ENCODE measurements at places on chromosomes 3 and 15. TPM values are rescaled to one million over a fixed set of nuclear protein-coding genes. Genes with fewer than 3 reads are reported as not detected.

DNA sequence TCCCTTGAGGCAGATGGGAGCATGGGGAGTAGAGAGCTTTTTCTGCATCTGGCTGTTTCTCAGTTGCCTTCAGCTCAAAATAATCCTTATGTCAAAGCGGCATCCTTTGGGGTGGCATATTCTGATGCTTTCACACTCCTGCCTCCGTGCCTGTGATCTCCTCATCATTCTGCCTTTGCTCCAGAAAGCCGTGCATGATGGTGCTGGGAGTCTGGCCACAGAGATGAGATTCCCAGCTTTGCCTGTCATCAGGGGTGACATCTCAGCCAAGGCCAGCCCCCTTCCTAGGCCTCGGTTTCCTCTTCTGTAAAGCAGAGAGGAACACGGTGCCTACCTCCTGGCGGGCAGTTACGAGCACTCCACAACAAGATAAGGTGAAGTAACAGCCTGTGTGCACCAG is 96.3 kb upstream of the ALDH1A3 start:
- DNase-seq = no peak
- H3K27ac ChIP-seq = no peak overlapping the region
- no peaks in the 10 kb centered on the region for H3K36me3 ChIP-seq
- H3K4me3 ChIP-seq = no peak overlapping the region
- H3K4me1 ChIP-seq = no peaks in the 10 kb centered on the region
- no peaks in the 10 kb centered on the region for H3K27me3 ChIP-seq

- no peaks in the 10 kb centered on the region for H3K4me1 ChIP-seq
- H3K4me3 ChIP-seq = no peak overlapping the region
- no peak overlapping the region for H3K27ac ChIP-seq
- H3K27me3 ChIP-seq = no peaks in the 10 kb centered on the region
Measured at GRCh38 chr3:135837977-135838631, 127.4 kb upstream of the PPP2R3A start.

GRCh38 chr15:62440362-62441105 is 275.4 kb upstream of the C2CD4B start:
- H3K36me3 ChIP-seq = no peaks in the 10 kb centered on the region
- H3K4me1 ChIP-seq = no peaks in the 10 kb centered on the region
- H3K27ac ChIP-seq = no peak overlapping the region
- H3K27me3 ChIP-seq = no peaks in the 10 kb centered on the region
- no peak overlapping the region for H3K4me3 ChIP-seq

Gene TIGIT
- 0.09 TPM for total RNA-seq

DNA sequence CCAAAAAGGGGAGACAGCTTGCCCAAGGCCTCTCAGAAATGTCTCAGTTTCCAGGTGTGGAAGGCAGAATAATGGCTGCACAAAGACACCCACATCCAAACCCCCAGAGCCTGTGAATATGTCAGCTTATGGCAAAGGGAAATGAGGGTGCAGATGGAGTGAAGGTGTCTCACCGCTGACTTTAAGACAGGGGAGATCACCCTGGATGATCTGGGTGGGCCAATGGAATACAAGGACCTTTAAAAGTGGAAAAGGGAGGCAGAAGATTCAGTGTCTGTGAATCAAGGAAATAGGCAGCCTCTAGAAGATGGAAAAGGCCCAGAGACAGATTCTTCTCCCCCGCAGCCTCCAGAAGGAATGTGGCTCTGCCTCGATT is 48.8 kb upstream of the ATP2B2 start:
- no peaks in the 10 kb centered on the region for H3K36me3 ChIP-seq
- H3K27ac ChIP-seq = no peak overlapping the region
- H3K27me3 ChIP-seq = no peaks in the 10 kb centered on the region
- peak; percentile 15 for DNase-seq
- no peaks in the 10 kb centered on the region for H3K4me1 ChIP-seq
- H3K4me3 ChIP-seq = no peak overlapping the region

Gene IL17RD
- total RNA-seq = 0.37 TPM

DNA sequence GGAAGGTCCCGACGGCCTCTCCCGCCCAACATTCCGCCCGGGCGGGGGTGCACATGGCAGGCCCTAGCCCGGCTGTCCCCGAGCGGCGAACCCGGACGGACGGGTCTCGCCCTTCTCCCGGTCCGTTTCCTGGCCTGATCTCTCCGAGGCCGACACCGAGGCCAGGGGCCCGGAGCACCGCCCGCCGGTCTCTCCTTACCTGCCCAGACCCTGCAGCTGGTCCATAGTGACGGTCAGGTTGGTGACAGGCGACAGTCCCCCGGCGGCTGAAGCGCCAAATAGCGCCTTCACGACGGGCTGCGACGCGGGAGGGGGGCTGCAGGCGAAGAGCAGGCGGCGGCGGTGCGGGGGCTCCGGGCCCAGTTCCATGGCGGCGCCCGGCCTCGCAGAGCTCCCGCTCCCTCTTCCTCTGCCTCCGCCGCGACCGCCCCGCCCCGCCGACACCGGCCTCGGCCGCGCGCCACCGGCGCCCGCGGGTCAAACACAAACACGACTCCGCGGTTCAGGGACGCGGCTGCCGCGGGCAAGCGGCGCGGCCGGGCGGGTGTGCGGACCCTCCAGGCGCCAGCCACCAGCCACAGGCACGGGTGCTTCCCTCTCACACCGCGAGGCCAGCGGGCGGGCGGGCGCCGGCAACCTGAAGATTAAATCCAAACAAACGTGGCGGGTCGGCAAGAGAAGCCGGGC is 495 bp downstream of the CDC25A start:
- H3K4me1 ChIP-seq = no peaks in the 10 kb centered on the region
- no peaks in the 10 kb centered on the region for H3K27me3 ChIP-seq
- H3K36me3 ChIP-seq = no peaks in the 10 kb centered on the region
- peak; percentile 64 for DNase-seq
- H3K4me3 ChIP-seq = peak overlapping the region; percentile 75
- no peak overlapping the region for H3K27ac ChIP-seq

DNA sequence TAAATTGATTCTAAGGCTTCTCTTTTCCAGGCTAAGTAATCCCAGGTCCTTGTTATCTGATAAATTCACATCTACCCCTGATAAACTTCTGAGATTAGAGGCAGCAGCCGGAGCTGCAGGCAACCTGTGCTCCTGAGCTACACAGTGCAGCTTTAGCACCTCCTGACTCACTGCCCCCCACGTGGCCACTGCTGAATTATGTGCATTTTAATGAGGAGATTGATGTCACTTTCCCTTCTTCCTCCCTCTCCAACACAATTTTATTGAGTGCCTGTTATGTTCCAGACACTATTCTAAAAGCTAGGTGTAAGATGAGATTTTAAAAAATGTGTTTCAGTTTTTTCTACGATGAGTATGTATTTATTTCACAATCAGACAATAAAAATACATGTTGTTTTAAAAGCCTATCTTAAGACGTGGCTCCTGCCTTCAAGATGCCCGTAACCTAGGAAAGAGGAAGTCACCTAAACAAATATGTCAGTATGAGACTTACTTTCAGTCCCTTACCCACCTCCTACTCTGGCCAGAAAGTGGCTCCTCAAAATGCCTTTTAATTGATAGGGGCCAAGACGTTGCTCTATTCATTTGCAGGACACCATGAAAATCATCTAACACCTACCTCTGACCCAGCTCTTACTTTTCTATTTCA is 161.5 kb upstream of the PFN2 start:
- DNase-seq = no peak
- H3K4me1 ChIP-seq = no peaks in the 10 kb centered on the region
- H3K27ac ChIP-seq = no peak overlapping the region
- H3K4me3 ChIP-seq = no peak overlapping the region
- H3K36me3 ChIP-seq = no peaks in the 10 kb centered on the region

Gene EPHA3
- 0.95 TPM for total RNA-seq

Gene RASGRP1
- total RNA-seq = 0.12 TPM

GRCh38 chr3:141076036-141076773 is 25.1 kb downstream of the SPSB4 start:
- H3K36me3 ChIP-seq = no peaks in the 10 kb centered on the region
- H3K27me3 ChIP-seq = no peaks in the 10 kb centered on the region
- DNase-seq = no peak
- H3K4me3 ChIP-seq = no peak overlapping the region
- H3K4me1 ChIP-seq = no peaks in the 10 kb centered on the region

DNA sequence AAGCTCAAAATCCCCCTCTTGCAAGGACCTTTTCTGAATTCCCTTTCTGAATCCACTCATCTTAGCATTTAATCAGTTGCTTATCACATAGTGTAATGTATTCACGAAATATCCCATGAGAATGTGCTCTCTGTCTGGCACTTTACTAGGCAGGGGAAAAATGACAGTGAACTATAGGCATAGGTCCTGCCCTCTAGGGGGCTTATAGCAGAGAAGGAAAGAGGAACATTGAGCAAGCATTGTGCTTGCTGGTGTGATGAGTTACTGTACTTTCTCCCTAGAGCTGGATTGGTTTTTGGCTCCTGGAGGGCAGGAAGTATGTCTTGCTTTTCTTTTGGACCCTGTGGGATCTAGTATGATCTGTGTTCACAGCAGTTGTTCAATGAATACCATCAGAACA is 26.5 kb downstream of the DUOX2 start:
- no peak overlapping the region for H3K27ac ChIP-seq
- DNase-seq = no peak
- H3K27me3 ChIP-seq = no peaks in the 10 kb centered on the region
- no peaks in the 10 kb centered on the region for H3K36me3 ChIP-seq
- no peak overlapping the region for H3K4me3 ChIP-seq

Gene MYLK
- 146 TPM for total RNA-seq

DNA sequence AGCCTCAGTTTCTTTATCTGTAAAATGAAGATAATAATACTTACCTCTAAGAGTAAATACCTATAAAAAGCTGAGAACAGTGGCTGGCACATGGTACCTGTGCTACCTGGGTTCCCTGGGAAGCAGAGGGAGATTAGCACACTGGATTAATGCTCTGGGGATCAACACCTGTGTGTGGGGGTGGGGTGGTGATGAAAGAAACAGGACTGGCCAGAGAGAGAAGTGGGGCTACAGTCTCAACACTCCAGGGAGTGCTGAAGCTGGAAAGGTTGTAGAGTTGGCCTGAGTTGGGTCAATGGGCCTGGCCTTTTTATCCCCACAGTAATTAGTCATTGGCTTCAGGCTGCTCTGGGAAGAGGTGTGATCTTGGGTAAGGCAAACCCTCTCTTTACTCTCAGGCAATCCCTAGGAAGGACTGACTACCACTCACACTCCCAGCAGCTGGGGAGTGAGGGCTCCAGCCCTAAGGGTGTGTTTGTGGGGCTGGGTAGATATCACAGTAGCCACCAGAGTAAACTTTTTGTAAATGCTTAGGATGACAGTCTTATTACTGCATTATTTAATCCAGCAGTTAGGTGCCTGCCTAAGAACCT is 102.5 kb downstream of the SV2B start:
- no peaks in the 10 kb centered on the region for H3K27me3 ChIP-seq
- H3K27ac ChIP-seq = no peak overlapping the region
- no peaks in the 10 kb centered on the region for H3K4me1 ChIP-seq

Gene SPESP1
- 1.4 TPM for total RNA-seq

Gene GRAMD2A
- total RNA-seq = not detected

Gene ITIH3
- 928 TPM for total RNA-seq

DNA sequence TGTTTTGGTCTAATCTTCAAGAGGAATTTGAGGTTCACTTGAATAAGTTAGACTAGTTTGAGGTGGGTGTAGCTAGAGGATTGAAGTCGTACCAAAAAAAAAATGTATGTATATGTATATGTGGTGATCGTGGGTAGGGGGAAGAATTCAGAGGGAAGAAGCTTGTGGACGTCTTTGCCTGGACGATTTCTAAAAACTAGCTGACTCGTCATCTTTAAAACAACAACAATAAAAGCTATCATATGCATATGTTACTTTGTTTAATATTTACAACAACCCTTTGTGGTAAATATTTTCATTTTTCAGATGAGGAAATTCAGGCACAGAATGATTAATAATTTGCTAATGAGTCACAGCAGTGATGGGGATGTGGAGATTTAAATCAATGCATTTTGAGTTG is 18.1 kb downstream of the RNF111 start:
- no peak for DNase-seq
- H3K27me3 ChIP-seq = no peaks in the 10 kb centered on the region
- no peak overlapping the region for H3K27ac ChIP-seq
- H3K4me3 ChIP-seq = no peak overlapping the region
- peaks cover 4% of the 10 kb centered on the region for H3K36me3 ChIP-seq

Gene SMCO1
- total RNA-seq = not detected

Gene REC114
- total RNA-seq = not detected

Gene SLC9C1
- total RNA-seq = not detected

DNA sequence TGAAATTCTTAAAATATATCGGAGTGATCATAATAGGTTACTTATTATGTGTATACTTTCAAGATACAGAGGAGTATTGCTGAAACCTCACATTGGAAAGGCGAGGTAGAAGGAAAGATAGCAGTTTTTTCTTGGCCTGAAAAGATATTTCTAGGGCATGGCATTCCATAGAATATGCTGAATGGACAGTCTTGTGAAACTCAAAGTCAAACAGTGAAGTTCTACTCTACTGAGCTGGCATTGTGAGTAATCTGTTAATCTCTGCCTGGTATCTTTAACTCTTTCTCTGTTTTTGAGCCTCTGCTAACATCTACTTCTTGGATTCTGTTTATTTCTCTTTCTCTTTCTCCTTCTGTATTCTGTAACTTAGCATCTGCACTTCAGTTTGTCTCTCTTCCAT is 176.3 kb upstream of the ZBTB20 start:
- H3K27me3 ChIP-seq = no peaks in the 10 kb centered on the region
- no peaks in the 10 kb centered on the region for H3K36me3 ChIP-seq
- H3K4me1 ChIP-seq = no peaks in the 10 kb centered on the region
- no peak for DNase-seq
- no peak overlapping the region for H3K4me3 ChIP-seq

- H3K36me3 ChIP-seq = no peaks in the 10 kb centered on the region
- no peak for DNase-seq
- H3K4me1 ChIP-seq = no peaks in the 10 kb centered on the region
- peak overlapping the region; percentile 96 for H3K4me3 ChIP-seq
Measured at GRCh38 chr15:42549032-42549491, 424 bp downstream of the HAUS2 start.

Gene TMC3
- total RNA-seq = not detected

DNA sequence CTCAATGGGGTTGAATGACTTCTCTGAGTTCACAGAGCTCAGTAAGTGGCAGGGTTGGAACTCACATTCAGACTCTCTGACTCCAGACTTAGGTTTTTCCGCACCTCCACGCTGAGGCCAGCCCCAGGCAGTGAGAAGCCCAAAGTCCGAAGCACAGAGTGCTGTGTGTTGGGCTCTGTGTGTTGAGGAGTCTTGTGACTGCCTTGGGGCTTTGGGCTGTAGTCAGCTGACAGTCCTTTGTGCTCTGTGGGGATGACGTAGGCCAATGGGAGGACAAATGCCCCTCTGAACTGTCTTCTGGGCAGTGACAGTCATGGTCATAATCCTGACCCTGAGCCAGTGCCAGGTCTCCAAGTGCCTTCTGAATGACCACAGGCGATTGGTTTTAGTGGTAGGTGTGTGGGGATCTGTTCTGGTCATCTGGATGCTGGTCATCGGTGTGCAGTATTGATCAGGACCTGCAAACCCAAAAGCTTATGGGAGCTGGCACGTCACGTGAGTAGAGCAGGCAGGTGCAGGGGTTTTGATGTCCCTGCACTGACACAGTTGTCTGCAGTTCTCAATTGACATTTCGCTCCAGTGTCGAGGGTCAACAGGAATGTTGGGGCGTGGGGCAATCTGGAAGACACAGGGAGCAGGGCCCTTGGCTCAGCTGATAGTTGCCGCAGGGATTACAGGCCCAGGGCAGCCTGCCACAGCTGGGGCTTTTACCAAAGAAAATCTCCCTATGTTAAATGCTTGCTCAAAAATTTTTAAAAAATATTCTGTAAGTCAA is 45.3 kb downstream of the CAPN3 start:
- DNase-seq = no peak
- H3K4me1 ChIP-seq = peaks cover 12% of the 10 kb centered on the region
- H3K27me3 ChIP-seq = no peaks in the 10 kb centered on the region

GRCh38 chr15:100335335-100335999 is 6.3 kb downstream of the ADAMTS17 start:
- no peaks in the 10 kb centered on the region for H3K27me3 ChIP-seq
- H3K36me3 ChIP-seq = no peaks in the 10 kb centered on the region
- H3K4me3 ChIP-seq = no peak overlapping the region

Gene CTXND1
- total RNA-seq = 4.8 TPM

Gene SI
- total RNA-seq = not detected

Gene SRGAP3
- total RNA-seq = 5.2 TPM
